ENCODE measurements at places on chromosomes 11 and 22.
A peak's percentile ranks its signal among the peaks of the same experiment; 100 is the strongest.

- DNase-seq = no peak
Observed at GRCh38 chr11:45052361-45052760, 94.1 kb upstream of the PRDM11 start.

GRCh38 chr11:104075706-104076105 is 39.3 kb downstream of the DDI1 start:
- DNase-seq = no peak

- DNase-seq = no peak
Observed at GRCh38 chr11:4830909-4831308, 9.8 kb downstream of the OR51F2 start.

GRCh38 chr11:122671400-122671891 is 15.9 kb downstream of the UBASH3B start:
- no peak for DNase-seq

DNA sequence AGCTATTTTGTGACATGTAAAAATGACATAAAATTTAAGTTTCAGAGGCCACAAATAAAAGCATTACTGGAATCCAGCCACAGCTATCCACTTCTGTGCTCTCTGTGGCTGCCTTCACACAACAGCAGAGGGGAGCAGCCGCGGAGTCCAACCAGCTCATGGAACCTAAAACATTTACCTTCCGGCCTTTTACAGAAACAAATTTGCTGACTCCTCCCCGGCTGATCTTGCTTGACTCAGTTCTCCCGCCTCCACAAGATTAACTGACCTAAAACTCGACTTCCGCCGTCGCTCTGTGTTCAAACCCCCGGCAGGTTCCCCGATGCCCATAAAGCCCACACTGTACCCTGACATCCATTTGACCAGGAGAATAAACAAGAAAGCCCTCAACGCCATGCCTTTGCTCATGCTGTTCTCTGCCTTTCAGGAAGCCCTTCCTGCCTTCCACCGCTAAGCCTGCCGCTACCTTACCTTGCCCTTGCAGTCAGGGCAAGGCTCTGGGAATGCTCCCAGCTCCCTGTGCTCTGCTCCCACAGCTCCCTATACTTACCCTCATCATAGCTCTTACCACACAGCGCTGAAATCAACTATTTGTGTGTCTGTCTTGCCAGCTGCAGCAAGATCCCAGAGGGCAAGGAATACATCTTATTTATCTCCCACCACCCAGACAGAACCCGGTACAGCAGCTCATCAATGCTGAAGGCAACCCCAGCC is 35.4 kb downstream of the MICAL3 start:
- DNase-seq = no peak

DNA sequence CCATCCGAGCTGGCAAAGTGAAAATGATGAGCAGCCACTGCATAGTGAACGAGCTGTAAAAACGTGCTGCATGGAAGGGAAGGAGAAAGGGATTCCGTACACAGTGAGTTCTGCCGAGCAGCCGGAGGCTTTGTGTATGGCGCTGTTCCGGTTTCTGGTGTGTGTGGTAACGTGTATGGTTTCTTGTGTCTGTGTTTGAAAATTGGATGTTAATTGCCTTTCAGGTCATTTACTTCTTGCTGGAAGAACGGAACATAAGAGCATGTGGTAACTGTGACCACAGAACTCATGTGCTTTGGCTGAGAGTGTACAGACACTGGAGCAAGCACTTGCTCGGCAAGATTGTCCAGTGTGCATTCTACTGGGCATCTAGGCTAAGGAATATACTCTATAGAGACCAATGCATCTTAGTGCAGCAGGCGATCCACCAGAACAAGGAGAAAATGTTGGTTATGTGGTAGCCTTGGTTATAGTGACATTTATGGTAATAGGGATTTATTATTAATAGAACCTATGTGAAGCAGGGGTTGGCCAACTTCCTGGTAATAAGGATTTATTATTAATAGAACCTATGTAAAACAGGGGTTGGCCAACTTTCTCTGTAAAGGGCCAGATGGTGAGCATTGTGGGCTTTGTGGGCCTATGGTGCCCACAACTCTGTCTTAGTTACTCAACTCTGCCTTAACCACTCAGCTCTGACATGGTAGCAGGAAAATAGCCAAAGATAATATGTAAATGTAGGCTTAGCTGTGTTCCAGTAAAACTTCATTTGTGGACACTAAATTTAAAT is 49.2 kb downstream of the GRAMD1B start:
- DNase-seq = no peak

GRCh38 chr22:24184057-24184798 is 2.9 kb downstream of the SUSD2 start:
- DNase-seq = no peak

DNA sequence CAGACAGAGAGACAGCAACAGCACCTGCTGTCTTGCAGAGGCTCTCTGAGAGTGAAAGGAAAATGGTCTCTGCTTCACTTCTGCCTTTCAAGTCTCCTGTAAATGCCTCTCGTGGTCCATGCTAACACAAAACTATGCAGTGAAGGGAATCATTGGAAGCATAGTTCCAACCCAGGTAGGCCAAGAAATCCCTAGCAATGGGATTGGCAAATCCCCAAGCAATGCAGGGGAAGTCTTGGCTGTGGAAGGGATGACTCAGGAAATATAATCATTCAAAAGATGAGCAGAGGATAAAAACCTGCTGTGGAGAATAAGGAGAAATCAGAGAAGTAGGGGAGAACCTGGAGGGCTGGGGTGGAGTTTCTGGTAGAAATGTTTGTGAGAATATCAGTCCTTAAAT is 216.1 kb upstream of the ZBED5 start:
- DNase-seq = no peak

DNA sequence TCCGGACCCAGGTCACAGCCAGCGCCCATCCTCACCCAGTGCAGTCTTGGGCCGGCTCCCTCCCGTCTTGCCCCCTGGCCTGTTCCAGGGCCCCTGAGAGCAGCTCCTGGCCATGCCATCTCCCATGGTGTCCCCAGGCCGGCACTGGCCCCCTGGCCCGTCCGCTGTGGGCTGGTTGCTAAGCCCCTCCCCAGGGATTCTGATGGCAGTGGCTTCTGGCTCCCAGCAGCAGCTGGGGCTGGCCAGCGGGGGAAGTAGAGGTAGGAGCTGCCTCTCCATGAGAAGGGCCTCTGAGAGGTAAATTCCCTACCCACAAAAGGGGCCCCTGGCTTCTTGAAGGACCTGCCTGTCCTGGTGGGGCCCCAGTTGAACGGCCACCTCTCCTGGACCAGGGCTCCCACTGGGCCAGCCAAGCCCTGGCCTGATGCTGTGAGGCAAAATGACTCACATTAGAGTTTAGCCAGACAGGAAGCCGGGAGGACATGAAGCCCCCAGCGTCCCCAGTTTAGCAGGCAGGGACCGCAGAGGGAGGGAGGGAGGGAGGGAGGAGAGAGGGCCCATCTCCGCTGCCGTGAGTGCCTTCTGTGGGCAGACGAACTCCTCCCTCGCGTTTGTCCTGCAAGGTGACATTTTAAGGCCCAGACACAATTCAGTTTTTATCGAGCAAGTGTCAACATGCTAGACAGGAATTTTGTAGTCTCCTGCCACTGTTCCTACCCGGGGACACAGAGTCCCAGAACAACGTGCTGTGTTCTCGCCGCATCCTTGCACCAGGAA is 32.9 kb upstream of the GAL start:
- no peak for DNase-seq

- no peak for DNase-seq
Observed at GRCh38 chr11:64710418-64711137, 12.4 kb downstream of the NRXN2 start.

GRCh38 chr11:117807482-117808327 is 10.7 kb upstream of the DSCAML1 start:
- peak; percentile 84 for DNase-seq

- DNase-seq = no peak
Observed at GRCh38 chr11:115581871-115582639, 77.8 kb upstream of the CADM1 start.
